ENCODE measurements at places on chromosomes 4 and X.

GRCh38 chr4:107586371-107586770 is 133.7 kb downstream of the PAPSS1 start:
- DNase-seq: no peak

DNA sequence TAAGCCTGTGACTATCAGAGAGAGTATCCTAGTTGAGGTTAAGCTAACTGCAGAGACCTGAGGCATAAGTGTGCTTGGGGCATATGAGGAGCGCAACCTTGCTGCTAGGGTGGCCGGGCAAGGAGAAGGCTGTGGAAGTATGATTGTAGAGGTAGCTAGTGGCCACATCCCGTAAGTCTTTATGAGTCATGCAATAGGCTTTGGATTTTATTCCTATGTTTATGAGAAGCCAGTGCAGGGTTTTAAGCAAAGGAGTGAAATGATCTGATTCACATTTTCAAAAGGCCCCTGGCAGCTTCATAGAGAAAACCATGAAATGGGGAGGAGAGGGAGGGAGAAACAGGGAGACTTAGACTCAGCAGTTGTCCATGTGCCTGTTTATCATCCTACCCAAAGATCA is 92.1 kb upstream of the WDFY3 start:
- DNase-seq: no peak

DNA sequence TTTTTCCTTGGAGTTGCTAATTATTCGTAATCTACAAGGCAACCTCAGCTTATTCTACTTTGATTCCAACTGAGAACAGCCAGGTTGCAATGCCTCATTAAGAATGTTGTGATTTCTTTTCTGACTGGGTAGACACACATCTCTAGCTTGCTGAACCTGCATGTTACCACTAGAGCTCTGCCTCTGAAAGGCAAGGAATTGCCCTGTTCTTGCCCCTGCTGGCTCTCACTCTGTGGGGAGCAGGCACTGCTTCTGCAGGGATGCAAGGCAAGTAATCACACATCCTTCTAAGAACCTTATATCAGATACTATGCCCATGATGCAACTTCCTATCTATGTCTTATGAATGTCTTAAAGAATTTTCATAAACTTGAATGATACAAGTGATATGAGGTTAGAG is 503.2 kb downstream of the PACRGL start:
- no peak for DNase-seq

DNA sequence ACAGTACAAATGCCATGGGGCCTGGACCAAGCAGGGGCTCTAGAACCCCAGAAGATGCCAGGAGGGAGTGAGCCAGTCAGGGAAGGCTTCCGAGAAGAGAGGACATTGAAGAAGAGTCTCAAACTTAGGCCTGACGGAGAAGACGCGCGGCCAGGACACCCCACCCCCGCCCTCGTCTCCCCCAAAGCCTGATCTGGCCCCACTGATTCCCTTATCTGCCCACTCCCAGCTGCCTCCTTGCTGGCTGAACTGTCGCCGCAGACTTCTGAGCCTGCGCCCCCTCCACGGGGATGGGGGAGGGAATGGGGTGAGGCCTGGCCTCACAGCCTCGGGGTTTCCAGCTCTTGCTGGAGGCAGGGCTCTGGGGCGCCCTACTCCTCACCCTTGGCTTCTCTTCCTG is 3.6 kb upstream of the GATA1 start:
- no peak for DNase-seq

DNA sequence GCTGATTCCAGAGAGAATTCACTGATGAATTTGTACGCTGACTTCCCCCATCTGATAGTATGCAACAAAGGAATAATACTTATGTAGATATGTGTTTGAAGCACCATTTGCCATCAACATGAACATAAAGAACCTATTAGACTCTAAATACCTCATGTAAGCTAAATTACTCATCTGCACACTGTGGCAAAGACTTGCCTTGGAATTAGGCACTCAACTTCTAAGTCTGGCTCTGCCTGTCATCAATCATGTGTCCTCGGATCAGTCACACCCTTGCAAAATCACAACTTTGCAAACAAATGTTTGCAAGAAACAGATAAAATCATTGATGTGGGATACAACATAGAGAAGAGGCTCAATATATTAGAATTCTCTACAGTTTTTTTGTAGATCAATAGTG is 169.9 kb upstream of the LDB2 start:
- DNase-seq: no peak

DNA sequence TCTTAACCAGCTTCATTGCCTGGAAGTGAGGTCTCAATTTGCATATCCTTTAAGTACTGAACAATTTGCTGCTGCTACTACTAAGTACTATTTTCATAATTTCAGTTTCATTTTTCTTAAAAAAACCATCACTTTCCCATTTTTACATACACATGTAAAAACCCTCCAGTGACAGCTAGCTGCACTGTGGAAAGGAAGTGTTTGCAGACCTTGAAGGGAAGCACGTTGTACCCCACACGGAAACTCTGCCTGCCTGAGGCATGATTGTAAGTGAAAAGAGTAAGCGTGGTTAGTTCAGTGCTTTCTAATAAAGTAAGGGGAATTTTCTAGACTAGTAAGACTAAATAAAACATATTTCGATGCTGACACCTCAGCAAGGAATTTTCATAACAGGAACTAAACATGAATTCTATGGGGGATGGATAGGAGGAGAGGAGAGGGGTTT is 103.6 kb downstream of the RAPGEF2 start:
- no peak for DNase-seq

DNA sequence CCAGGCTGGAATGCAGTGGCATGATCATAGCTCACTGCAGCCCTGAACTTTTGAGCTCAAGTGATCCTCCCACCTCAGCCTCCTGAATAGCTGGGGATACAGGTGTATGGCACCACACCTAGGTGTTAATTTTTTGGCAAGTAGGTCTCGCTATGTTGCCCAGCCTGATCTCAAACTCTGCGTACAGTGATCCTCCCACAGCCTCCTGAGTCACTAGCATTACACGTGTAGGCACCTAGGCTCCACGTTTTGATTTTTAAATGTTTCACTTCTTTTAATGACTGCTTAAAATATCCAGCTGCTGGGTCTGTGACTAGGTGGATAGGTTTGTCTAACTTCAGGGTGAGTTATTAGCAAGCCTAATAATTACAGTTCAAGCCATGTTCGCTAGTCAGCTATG is 44.5 kb downstream of the GATB start:
- DNase-seq: no peak

GRCh38 chrX:11543249-11543648 is 122.5 kb downstream of the ARHGAP6 start:
- DNase-seq: no peak

DNA sequence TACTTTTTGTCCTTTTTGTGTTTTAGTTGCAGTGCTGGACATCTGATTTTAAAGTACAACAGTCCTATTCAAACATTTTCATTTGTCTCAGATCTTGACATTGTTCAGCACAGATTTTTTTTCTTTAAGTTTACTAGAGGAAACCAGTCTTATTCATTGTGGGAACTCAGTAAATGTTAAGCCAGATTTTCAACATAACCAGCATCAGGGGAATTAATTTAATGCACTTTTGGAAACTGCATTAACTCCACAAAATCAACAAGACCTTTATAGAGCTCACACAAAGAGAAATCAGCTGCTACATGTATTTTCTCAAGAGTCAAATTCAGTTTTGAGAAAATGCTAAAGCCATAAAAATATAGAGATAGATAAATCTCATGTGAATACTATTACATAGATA is 9.9 kb downstream of the CPE start:
- DNase-seq: no peak

- no peak for DNase-seq
Observed at GRCh38 chr4:129622566-129622965, 526.6 kb downstream of the C4orf33 start.

DNA sequence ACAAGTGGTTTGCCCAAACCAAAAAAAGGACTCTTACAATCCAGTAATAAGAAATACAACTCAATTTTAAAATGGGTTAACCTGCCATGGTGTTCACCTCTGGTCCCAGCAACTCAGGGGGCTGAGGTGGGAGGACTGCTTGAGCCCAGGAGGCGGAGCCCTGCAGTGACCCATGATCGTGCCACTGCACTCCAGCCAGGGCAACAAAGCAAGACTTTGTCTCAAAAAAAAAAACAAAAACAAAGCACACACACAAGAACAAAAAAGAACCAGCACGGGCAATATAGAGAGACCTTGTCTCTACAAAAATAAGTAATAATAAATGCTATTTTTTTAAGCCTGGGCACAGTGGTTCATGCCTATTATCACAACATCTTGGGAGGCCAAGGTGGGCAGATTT is 28.7 kb downstream of the ARAP2 start:
- no peak for DNase-seq

- no peak for DNase-seq
Observed at GRCh38 chr4:156475322-156475721, 496.3 kb downstream of the PDGFC start.

DNA sequence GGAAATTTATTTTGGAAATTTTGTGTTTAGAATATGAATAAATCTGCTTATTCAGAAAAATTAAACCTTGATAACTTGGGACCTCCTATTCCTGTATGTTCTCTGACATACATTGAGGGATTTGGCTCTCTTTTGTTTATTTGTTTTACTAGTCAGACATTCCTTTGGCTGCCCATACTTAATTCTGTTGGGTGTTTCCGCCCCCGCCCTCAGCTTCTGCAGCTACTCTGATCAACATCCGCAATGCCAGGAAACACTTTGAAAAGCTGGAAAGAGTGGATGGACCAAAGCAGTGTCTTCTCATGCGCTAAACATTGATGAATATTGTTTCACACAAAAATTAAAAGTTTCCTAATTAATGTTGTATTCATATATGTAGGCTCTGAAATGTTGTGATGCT is 40.5 kb downstream of the RRAGB start:
- no peak for DNase-seq

GRCh38 chr4:96039803-96040436 is 200.0 kb downstream of the PDHA2 start:
- DNase-seq: no peak

GRCh38 chr4:167943872-167944505 is 148.3 kb upstream of the ANXA10 start:
- DNase-seq: no peak

DNA sequence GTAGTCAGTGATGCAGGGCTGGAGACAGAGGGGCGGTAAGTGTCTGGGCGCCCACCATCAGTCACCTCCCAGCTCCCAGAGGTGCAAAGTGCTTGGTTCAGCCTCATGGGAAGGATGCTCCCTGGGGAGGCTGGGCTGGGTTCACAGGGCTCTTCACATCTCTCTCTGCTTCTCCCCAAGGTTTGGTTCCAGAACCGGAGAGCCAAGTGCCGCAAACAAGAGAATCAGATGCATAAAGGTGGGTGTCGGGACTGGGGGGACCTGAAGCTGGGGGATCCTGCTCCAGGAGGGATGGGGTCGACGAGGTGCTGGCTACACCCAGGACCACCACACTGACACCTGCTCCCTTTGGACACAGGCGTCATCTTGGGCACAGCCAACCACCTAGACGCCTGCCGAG is 10.1 kb downstream of the SHOX start:
- DNase-seq: no peak

DNA sequence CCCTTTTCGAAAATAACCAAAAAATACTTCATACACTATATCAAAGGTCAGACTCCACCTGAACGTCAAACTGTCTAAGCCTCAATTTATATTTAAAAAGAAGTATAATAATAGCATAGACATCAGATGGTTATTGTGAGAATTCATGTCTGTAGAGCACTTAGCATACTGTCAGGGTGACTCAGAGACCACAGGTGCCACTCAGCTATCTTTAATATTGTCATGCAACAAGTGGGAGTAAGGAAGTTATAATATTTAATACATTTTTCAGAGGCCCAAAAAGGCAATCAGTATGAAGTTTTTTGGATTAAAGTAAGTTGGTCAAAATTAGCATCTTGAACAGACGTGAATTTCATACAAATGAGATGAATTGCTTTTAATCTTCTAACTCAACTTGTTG is 93.3 kb downstream of the PHOX2B start:
- no peak for DNase-seq
